ENCODE measurements at places on chromosomes 7 and 10.

DNA sequence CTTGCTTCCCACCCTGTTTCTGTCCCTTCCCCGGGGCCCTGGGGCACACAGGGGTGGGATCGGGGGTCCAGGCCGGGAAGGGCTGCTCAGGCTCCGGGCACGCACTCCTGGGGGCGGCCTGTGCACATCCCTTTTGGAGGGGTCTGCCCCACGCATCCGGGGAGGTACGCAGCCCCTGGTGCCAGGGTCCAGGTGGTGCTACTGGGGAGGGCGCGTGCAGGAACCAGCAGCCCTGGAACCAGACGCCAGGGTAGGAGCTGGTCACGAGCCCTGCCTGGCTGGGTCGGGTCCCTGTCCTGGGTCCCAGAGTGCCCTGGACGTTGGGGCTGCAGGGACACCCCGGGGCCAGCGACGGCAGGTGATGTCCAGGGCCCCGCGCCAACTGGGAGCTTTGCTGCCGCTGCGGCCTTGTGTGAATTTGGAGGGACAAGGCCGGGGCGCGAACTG is 53.4 kb downstream of the GLRX3 start:
- DNase-seq = no peak

DNA sequence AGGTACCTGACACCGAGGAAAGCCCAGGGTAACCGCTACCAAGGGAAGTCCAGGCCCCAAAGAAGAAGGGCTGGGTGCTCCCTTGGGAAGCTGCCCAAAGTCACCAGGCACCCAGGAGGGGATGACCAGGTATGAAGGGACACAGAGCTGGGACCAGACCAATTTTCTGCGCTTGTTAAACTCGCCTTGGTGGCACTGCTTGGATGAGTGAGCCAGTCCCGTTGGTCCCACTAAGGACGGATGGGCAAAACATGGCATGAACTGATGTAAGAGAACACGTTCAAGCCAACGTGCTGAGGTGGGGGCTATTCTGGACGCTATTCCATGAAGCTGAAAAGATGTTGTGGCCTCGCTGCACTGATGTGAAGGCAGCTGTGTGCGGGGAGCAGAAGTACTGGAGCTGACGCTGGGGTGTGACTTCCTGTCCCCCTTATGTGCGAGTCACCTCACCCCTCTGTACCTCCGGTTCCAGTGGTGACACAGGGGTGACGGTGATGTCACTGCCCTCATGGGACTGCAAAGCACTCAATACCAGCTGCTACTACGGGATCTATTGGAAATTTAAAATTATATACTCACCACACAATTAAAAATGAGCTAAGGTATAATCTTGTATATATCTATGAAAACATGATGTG is 73.6 kb downstream of the COBL start:
- no peak for DNase-seq

- no peak for DNase-seq
These were observed 141.1 kb downstream of the SPAG6 start for GRCh38 chr10:22486431-22486830.

- DNase-seq = no peak
These were observed 32.0 kb downstream of the BET1 start for GRCh38 chr7:93972029-93972725.

DNA sequence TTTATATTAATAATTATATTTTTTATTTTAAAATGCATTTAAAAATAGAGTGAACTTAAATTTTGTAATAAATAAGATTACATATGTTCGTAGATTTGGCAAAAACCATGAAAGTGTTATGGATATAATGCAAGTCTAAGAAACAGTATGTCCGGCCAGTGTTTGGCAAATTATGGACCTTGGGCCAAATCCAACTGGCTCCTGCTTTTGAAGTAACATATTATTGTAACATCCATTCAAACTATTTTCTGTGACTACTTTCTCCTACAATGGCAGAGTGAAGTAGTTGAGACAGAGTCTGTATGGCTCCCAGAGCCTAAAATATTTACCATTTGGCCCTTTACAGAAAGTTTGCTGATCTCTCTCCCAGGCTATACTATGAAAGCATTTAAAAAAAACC is 38.9 kb downstream of the TMEM229A start:
- no peak for DNase-seq

DNA sequence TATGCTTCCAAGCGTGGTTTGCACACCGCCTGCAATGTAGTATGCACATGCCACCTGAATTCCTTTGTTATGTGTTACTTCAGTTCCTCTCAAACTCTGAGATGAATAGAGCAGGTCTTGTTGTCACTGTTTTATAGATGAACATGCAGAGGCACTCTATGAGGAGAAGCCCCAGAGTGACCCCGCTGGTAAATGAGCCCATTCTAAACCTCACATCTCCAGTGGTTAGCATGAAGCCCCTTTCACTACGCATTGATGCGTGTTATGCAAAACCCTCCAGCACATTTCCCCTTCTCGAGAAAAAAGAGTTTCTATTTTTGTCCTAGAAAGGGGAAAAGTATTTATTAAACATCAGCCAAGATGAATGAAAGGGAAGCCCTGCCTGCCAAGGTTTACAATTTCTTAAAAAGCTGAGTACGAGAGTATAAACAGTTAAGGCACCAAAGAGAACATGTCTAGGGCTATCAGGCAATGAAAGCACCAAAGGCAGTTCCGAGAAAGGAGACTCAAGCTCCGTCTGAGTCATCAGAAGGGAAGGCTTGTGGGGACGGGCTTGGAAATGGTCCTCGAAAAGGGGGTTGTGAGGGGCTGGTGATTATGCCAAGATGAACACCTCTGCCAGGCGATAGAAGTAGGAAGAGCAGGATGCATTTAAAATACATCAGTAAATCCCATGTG is 58.7 kb upstream of the PFKP start:
- no peak for DNase-seq

GRCh38 chr10:97483921-97484320 is 14.3 kb downstream of the MMS19 start:
- no peak for DNase-seq

- DNase-seq = no peak
These were observed 607.8 kb downstream of the PTPRN2 start for GRCh38 chr7:157979636-157980340.

DNA sequence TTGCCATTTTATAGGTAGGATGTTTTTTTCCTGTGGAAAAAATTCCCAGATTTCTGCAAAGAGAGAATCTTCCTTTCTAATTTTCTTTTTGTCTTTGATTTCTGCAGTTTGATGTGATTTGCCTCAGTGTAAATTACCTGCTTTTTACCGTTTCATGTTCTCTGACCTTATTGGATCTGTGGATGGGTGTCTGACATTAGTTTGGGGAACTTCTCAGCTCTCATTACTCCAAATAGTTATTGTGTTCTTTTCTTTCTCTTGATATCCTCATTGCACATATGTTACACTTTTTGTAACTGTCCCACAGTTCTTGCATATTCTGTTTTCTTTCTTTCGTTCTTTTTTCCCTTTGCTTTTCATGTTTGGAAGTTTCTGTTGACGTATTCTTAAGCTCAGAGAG is 28.5 kb downstream of the NACAD start:
- no peak for DNase-seq

- DNase-seq = no peak
These were observed 42.3 kb downstream of the SVOPL start for GRCh38 chr7:138658889-138659288.

- DNase-seq = no peak
These were observed 418.6 kb upstream of the ZMIZ1 start for GRCh38 chr10:78650122-78650521.

DNA sequence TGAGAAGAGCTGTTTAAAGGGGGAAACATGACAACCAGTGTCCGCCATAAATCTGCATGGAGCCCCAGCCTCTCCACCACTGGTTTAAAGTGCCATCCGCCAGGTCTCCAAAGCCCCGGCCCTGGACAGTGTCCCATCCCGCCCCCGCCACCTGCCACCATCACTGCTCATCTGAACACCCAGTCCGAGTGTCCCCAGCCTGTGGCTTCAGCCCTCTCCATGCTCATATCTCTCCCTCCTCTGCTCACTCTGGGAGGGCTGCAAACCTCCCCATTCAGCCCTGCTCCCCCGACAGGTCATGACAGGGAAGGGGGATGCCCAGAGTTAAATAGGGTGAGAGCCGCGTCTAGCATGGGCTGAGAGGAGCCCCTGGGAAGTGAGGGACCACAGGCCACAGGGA is 266.2 kb downstream of the DNAJB6 start:
- DNase-seq = no peak

GRCh38 chr7:110964775-110965174 is 126.2 kb upstream of the LRRN3 start:
- DNase-seq = no peak

- no peak for DNase-seq
These were observed 4.0 kb upstream of the CFAP58 start for GRCh38 chr10:104349623-104350126.

- DNase-seq = no peak
These were observed 22.2 kb downstream of the FAM20C start for GRCh38 chr7:214410-215212.

- DNase-seq = peak; percentile 19
These were observed 116.6 kb upstream of the MACROH2A2 start for GRCh38 chr10:69936091-69936490.

- DNase-seq = no peak
These were observed 75.5 kb downstream of the ZNF777 start for GRCh38 chr7:149385195-149385950.

- no peak for DNase-seq
These were observed 22.5 kb downstream of the LRRC4 start for GRCh38 chr7:128008744-128009143.

DNA sequence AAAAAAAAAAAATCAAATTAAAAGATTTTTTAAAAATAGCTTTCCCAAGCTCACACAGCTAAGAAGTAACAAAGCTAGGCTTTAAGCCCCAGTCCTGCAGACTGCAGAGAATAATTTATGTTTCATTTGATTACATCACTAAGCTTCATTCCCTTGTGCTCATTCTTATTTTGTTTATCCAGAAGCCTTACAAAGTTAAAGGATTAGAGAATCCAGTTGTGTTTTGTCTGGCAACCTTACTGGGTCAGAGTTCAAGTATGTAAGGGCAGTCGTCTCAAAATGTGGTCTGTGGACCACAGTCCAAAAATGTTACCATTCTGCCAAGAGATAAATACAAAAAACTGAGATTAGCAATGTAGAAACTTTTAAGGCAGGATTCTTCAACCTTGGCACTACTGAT is 32.1 kb upstream of the EZH2 start:
- DNase-seq = no peak

DNA sequence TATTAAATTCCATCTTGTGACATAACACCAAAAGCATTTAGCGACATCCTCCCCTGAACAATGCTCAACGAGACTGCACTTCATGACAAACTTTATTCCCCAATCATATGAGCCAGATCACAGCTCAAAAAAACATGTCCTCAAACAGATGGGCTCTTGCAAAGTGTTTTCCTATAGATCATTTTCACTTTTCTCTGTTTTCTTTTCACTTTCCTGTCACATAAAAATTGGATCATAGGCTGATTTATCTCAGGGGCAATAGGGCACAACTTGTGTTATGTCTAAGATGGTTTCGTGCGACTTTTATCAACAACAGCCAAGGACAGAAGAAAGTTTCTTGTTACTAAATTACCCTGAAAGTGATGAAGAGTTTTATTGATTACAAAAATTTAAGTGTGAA is 206.1 kb downstream of the WDR11 start:
- no peak for DNase-seq

DNA sequence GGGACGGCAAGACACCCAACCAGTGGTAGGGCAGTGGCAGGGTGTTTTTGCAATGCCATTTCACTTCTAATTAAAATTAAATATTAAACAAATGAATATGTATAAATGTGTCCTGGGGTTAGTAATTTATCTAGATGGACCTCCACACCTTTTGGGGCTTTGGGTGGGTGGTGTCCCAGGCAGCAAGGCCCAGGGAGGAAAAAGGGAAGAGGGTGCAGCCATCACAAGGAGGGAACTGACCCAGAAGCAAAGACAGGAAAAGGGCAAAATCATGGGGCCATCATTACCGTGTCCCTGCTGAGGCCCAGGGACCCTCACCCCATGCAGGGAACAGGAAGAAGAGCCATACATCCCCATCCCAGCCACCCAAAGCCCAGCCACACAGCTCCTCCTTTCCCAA is 204.6 kb downstream of the GRID1 start:
- DNase-seq = no peak
